Fibroblast of gingiva (primary cell): ENCODE measurements at places on chromosomes 6 and 20.

GRCh38 chr20:57482796-57483195 lies 42.1 kb downstream of the CTCFL start:
- no peak for DNase-seq

GRCh38 chr6:145489583-145489982 lies 245.7 kb downstream of the EPM2A start:
- no peak for DNase-seq

DNA sequence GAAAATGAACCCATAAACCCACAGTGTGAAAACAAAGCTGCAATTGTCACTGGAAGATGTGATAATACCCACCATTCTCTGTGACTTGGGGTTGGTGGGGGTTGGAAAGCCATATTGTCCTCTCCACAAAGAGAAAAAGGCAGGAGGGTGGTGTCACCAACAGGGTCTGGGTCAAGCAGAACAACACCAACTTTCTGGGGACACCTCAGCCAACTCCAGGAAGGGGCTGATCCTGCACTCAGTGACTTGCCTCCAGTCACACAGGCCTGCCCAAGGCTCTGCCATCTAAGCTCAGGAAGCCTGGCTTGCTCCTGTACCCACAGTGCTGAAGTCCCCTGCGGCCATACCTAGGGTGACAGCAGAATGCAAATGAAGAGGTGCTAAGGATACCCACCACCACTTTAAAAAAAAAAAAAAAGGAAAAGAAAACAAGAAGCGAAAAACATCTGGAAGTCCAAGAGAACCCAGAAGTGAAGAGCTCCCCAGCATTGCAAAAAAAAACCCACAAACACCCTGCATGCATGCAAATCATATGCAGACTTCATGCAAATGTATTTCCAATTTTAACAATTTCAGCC lies 110.6 kb downstream of the PREX1 start:
- DNase-seq = no peak

DNA sequence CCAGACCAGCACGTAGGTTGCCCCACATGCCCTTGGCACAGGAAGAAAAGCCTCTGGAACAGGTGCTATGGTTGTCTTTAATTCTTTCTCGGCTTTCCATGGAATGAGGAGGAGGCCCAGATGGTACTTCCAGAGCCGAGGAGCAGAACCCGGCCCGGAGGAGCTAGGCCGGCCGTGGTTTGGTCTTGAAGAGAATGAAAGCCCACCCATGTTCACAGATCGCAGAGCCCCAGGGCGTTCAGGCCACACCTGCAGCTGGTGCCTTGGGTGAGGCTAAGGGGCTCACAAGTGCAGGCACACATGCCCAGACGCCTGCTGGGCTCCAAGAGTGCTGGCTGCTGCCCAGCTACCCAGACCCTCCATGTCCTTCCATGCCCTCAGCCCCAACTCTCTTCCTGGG lies 20.0 kb downstream of the EDN3 start:
- no peak for DNase-seq

DNA sequence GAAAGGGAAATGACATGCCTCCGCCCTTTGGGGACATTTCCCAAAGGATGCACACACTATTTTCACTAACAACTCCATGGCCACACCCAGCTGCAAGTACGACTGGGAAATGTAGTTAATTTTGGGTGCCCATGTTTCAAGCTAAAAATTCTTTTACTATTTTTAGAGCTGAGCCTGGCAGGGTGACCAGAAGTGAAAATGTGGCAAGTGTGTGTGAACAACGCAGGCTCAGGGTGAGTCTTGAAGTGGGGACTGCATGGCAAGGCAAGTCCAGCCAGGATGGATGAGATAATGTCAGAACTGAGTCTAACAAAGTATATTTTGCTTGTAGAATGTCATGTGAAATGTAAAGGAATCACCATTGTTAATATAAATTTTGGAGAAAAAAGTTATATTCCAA lies 17.0 kb upstream of the CD109 start:
- no peak for DNase-seq

DNA sequence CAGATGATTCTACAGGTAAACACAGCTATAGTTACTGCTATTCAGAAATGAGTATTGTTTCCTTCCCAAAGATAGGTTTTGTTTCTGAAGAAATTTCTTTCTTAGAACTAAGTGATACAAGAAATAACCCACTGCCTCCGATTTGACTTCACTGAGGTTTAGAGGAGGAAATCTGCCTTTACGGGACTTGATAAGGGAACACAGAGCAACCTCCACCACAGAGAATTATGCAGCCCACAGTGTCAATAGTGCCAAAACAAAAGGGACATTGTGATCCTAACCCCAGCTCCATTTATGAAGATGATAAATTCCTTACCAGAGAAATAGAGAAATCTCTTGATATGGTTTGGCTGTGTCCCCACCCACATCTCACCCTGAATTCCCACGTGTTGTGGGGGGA lies 164.6 kb downstream of the ZNF217 start:
- no peak for DNase-seq

GRCh38 chr6:28719275-28719940 lies 193.7 kb downstream of the GPX5 start:
- DNase-seq = peak; percentile 27

GRCh38 chr6:44712353-44713111 lies 325.0 kb downstream of the CDC5L start:
- DNase-seq = no peak

DNA sequence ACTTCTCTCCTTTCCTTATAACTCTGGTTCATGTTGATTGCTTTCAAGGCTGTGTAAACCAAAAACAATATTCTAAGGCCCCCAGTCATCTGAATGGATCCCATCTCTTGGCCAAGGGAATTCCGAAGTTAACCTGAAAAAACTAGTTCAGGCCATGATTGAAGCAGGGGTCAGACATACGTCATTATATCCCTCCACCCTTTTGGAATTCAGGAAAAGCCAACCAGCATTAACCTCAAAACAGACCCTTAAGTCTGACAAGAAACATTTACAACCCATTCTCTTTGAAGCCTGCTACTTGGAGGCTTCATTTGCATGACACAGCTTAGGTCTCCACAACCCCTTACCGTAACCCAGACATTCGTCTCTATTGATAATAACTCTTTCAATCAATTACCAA lies 39.7 kb downstream of the SLC26A8 start:
- no peak for DNase-seq

- DNase-seq = peak; percentile 77
These were observed 95.0 kb upstream of the IFNGR1 start for GRCh38 chr6:137313928-137314855.

DNA sequence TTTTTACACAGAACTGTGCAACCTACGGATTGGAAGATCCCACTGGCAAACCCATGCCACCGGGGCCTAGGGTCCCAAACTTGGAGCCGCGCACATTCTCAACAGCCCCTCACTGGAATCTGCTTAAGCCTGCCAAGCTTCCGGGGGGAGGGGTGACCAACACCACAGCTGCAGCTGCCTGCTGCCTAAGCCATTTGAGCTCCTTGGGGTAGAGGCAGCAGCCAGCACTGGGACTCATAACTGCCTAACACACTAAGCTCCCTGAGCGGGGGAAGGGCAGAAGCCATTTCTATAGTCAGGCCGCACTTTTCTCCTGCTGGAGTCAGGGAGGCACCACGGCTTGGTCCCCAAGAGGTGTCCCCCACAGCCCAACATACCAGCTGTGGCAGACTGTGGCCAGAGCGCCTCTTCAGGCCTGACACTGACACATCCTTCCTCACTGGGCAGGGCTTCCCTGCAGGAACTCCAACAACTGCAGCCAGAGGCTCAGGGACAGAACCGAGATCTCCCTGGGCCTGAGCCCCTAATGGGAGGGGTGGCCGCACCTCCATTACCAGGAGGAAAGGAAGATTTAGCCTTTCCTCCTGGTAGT lies 270.3 kb upstream of the ECI2 start:
- DNase-seq = no peak

GRCh38 chr20:726160-726559 lies 42.1 kb downstream of the SLC52A3 start:
- DNase-seq = no peak

DNA sequence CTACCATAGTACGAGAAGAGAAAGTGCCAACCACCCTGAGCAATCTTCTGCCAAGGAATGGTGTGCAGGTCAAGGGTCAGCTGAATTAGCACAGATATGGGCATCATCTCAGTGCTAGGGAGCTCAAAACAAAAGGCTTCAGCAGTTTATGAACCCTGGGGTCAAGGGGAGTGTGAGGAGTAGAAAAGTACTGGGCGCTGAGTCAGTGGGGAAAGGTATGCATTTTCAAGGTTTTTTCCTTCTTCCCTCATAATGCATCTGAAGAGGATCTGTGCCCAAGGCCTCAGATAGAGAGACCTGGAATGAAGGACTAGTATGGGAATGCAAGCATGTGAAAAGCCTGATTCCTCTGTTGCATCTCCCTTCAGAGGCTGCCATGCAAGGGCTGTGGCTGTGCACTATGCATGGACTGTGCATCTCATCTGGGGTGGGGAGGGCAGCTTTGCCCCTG lies 81.7 kb downstream of the PERP start:
- DNase-seq = no peak

DNA sequence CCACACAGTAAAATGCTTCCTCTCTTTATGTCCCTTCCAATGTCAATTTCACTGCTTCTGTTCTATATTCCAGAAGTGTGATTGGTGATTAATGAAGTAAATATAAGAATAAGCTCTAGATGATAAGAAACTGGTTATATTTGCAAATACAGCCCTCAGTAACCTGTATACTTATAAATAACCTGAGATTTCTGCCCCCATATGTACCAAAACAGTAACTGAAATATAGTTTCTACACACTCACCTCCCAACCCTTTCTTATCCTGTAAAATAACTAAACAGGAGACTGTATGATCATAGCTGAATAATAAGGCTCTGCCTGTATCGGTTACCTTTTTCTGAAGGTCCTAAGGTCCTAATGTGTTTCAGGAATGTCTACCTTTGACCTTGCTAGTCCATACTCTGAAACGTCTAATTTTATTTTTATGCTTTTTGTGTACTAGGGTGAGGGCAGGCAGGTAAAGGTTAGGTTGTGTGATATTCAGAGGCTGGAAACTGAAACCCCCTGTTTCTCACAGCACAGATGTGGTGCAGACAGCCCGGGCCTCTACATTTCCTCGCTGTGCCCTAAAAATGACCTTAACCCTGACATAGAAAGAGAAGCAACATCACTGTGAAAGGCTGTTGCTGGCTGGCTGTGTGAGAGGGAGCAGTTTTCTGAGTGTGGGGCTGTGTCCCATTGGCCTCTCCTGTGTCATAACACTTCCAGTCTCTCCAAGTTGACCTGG lies 378.8 kb downstream of the CENPW start:
- no peak for DNase-seq

DNA sequence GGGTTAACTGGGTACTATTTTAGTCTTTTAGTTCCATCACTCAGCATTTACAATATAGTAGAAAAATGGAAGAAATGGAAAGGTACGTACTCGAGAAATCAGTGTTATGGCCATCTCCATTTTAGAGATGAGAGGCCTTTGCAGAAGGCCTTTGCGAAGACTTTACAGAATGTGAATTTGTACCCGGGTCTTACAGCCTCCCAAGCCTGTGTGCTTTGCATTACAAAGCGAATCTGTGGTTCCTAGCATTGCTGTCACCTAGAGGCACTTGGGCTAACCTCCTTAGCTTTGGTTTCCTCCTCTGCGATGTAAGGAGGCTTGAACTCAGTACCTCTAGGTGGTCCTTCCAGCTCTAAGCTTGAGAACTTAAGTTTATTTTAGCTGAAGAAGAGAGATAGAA lies 10.9 kb downstream of the VAPB start:
- no peak for DNase-seq

GRCh38 chr6:14108571-14109410 lies 8.8 kb upstream of the CD83 start:
- no peak for DNase-seq

- DNase-seq = no peak
These were observed 31.3 kb downstream of the C20orf203 start for GRCh38 chr20:32642257-32643046.

DNA sequence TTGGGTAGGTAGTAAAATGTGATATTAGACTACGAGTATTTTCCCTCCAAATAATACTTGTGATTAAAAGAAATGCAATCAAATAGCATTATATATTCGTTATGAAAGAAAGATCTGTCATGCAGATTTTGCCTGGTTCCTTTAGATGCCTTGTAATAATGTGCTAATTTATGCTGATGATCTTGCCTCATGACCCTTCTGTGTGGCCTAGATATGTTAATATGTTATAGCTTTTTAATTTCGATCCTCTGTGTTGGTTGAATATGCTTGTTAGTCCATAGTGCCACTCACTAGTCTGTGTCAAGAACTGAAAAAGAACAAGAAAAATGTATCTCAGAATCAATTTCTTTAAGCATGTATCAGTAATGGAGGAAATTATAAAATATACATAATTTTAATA lies 31.9 kb downstream of the CDKAL1 start:
- no peak for DNase-seq

DNA sequence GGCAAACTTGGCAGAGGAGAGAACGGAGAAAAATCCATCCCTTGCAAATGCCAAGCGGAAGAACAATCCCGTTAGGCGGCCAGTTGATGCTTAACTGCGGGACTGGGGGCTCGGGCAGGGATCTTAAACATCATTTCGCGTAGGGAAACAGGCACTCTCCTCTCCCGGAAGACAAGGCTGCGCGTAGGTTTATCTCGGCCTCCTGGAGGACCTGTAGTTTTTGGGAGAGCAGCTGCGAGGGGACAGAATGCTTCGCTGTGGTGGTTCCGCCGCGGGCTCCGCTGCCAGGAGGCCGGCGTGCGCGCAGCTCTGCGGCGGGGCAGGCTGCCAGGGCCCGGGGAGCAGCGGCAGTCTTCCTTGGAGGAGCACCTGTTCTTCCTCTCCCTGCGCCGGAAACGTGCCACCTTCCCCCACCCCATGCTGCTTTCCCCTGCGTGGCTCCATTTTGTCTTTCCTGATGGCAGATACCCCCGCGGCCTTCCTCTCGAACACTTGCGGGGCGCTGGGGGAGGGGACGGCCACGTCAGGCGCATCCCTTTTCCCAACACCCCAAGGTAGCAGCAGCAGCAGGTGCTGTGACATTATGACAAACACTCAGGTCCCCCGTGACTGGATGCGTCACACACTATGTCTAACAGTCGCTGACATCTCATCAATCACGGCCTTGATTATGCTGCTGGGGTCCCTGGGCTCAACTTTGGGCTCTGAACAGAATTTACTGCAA lies 230.7 kb upstream of the BTBD3 start:
- peak; percentile 3 for DNase-seq

- no peak for DNase-seq
These were observed 264.1 kb upstream of the RIN2 start for GRCh38 chr20:19493794-19494495.

- DNase-seq = peak; percentile 85
These were observed 89.7 kb upstream of the EPB41L1 start for GRCh38 chr20:36064658-36065426.

GRCh38 chr6:153301602-153302001 lies 170.5 kb upstream of the RGS17 start:
- no peak for DNase-seq
